ENCODE measurements at places on chromosomes 2 and 18. TPM values are rescaled to one million over a fixed set of nuclear protein-coding genes. Genes with fewer than 3 reads are reported as not detected.

DNA sequence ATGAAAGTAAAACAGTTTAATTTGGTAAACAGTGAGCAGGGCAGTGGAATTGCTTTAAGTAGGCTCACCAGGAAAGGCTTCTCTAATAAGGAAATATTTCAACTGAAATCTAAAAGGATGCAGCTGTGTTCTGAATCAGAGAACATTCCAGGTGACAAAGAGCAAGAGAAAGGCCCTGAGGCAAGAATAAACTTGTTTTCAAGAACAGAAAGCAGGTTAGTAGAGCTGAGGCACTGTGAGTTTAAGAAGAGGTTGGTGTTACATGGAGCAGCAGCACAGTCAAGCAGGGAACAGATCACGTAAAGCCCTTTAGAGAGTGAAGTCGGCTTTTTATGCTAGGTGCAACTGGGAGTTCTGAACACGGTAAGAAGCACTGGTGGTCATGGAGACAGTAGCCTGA lies 57.0 kb upstream of the SCN1A start:
- no peak overlapping the region for H3K27ac ChIP-seq
- H3K36me3 ChIP-seq: no peaks in the 10 kb centered on the region
- no peak overlapping the region for H3K4me3 ChIP-seq
- no peaks in the 10 kb centered on the region for H3K27me3 ChIP-seq

Gene RGPD8
- total RNA-seq: 21.6 TPM

DNA sequence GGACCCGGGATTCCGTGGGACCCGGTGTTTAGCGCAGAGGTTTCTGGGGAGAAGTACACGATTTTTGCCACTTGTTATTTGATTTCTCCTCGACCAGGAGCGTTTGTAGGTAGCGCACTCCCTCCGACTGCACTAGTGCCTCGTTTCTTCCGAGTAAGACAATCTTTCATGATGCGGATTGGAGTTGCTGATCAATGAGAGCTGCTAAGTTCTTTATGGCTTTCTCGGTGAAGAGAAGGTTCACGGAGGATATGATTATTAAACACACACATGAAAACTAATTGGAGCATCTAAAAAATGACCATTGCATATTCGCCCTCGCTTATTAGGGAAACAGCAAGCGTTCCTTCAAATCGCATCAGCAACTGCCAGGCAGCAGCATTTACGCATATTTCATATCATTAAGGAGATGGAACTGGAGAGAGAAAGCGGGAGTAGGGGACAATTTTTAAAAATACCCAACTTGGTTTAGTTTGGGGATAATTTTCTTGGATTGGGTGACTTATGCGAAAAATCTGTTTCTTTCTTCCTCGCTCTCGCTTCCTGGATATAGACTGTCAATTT lies 616 bp downstream of the EML6 start:
- peak overlapping the region; percentile 72 for H3K4me3 ChIP-seq
- H3K4me1 ChIP-seq: no peaks in the 10 kb centered on the region
- no peak for DNase-seq

Gene ITGB1BP1
- total RNA-seq: 92.0 TPM

Gene SLC23A3
- total RNA-seq: 0.21 TPM

Gene RFTN2
- total RNA-seq: 38.0 TPM

DNA sequence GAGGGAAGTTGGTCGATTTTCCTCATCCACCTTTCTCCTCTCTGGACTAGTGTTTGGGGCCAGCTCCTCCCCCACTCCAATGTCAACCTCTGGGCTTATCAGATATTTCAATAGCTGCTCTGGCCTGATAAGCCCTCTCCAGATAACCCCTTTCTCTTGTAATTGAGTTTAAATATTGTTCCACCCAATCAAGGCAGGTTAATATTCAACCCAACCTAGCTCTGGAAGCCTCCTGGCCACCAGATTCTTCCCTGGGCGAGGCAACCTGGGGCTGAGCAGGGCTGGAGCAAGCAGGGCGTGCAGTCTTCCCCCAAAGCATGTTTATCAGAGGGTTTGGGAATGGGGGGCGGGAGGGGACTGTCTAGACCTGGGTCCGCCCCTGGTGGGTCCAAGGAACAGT lies 73.8 kb downstream of the TFCP2L1 start:
- H3K36me3 ChIP-seq: no peaks in the 10 kb centered on the region
- no peaks in the 10 kb centered on the region for H3K4me1 ChIP-seq
- no peak overlapping the region for H3K27ac ChIP-seq
- no peaks in the 10 kb centered on the region for H3K27me3 ChIP-seq
- no peak for DNase-seq

Gene GMPPA
- 28.0 TPM for total RNA-seq

All from tibial nerve (tissue), 4 donors.